ENCODE measurements at places on chromosomes 12 and 14.

GRCh38 chr14:103074729-103075367 is 9.2 kb upstream of the LBHD2 start:
- no peak for DNase-seq

GRCh38 chr12:67772267-67773169 is 124.0 kb downstream of the DYRK2 start:
- no peak for DNase-seq

DNA sequence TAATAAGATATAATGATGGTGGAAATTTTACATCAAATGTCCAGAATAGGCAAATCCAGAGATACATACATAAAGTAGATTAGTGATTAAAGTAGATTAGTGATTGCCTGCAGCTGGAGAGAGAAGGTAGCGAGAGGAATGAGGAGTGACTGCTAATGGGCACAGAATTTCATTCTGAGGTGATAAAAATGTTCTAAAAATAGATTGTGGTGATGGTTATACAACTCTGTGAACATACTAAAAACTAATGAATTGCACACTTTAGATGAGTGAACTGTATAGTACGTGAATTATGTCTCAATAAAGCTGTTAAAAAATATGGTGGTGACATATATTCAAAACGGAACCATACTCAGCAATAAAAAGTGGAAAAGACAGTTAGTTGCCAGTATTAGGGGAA is 41.7 kb downstream of the PPP2R5E start:
- no peak for DNase-seq

- no peak for DNase-seq
These were observed 42.2 kb downstream of the SUDS3 start for GRCh38 chr12:118418385-118419057.

GRCh38 chr14:34262127-34262910 is 199.7 kb downstream of the SPTSSA start:
- no peak for DNase-seq

DNA sequence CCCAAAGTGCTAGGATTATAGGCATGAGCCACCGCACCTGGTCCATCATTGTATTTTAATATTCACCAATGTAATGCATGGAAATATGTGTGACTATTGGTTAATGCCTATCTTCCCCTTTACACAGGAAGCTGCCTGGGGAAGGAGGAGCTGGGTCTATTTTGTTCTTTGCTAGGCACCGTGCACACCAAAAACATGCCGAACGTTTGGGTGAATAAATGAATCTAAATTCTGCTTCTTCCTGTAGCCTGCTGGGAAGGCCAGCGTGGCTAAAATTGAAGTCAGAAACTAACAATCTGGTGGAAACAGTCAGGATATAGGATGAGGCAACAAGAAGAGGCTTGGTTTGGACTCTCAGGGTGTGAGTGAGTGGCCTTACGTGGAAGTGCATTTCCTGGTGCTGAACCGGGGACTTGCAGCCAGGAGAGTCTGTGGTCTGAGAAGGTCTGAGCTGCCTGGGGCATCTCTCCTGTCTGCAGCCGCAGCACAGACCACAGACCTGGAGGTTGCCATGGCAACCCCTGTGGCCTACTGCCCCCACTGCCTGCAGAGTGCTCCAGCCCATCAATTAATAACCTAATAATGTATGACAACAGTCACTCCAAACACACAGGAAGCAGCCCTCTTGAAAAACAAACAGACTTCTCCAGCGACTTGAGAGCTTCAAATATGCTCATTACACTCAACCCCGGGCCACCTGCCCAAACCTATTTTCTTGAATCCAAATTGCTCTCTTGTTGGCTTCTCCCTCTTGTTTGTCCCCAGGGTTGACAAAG is 5.5 kb upstream of the GPR68 start:
- DNase-seq: peak; percentile 84

- DNase-seq: no peak
These were observed 42.1 kb downstream of the TMTC1 start for GRCh38 chr12:29741342-29742241.

GRCh38 chr12:4421590-4422031 is 24.0 kb downstream of the FGF6 start:
- peak; percentile 38 for DNase-seq

GRCh38 chr12:58922849-58923248 is 2.5 kb upstream of the LRIG3 start:
- no peak for DNase-seq

- no peak for DNase-seq
These were observed at the start of gene GDF3 for GRCh38 chr12:7695566-7696197. Gene GDF3, minus strand, starts transcription at chr12:7695775. Its CDS starts 47 bp downstream, at chr12:7695728.

DNA sequence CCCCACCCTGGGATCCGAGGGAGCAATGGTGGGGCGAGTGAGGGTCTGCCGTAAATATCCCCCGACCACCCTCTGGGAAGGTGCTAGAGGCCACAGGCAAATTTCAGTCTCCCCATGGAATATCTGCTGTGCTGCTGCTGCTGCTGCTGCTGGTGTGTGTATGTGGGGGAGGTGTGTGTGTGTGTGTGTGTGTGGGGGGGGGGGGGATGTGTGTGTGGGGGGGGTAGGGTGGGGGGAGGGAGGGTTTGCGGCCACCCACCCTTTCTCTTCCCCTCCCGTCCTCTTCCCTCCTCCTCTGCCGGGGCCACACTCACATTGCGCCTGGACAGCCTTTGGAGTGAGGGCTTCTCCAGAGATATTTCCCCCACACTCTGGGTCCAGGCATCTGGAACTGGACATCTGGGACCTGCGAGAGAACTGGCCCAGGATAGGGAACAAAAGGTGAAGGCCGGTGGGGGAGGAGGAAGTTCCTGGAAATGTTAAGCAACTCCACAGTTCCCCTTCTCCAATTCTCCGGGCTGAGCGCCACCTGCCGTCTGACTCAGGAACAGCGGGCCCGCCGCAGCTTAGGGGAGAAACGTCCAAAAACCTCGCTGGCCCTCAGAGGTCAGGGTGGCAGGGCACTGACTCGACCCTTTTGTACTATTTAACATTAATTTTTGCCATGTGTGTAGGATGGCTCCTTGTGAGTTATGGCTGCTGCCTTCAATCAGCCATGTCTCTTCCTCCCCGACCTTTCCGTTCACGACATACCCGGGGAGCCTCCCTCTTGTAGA is at the start of gene C1RL:
Gene C1RL (minus strand): TSS at position 419 of the 776 bp plus-strand sequence. CDS start 34 bp downstream, at position 385.
- peak; percentile 76 for DNase-seq

GRCh38 chr12:107447336-107447735 is 238.3 kb upstream of the PWP1 start:
- DNase-seq: no peak

DNA sequence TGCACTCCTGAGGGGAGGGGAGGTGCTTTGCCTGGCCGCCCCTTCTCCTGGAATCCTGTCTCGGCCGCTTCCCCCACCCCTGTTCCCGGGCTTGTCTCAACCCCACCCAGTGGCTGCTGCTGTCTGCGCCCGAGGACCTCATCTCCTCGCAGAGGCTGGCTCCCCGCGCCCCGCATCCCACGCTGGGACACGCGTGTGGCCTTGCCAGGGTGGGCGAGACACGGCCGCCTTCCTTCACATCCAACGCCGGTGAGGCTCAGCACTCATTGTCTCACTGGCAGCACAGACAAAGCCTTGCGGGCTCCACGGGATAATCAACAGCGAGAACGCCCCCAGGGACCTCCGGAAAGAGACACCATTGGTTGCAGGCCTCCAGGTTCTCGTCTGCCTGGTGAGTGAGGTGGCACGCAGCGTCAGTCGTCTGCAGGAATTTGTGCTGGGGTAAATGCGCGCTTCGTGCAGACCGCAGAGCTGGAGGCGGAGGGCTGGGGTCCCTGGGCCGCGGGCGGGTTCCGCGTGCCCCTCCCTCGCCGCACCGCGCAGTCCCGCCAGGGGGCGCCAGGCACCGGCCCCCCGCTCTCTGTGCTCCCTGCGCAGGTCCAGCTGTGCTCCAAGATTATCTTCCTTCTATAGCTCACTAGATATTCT is 26.8 kb downstream of the CCDC177 start:
- DNase-seq: no peak

DNA sequence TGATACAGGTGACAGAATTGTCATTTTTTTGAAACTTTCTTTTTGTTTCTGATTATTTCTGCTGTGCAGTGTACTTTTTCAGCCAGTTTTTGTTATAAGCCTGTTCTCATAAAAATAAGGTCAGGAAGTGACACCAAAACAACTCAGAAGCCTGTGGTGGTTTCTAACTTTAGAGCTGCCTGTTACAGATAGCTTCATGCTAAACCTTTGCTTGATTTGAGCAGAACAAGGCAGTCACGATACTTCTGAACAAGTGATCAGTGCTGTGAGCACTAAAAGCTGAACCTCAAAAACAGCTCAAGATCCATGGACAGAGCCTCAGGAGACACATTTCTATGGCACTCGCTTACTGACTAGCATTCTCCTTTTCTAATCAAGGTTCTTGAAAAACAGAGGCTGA is 82.0 kb downstream of the PRKCH start:
- no peak for DNase-seq

- DNase-seq: peak; percentile 57
These were observed 239.5 kb upstream of the DCN start for GRCh38 chr12:91422127-91422526.

GRCh38 chr12:49967777-49968250 is 4.9 kb upstream of the AQP6 start:
- DNase-seq: no peak

DNA sequence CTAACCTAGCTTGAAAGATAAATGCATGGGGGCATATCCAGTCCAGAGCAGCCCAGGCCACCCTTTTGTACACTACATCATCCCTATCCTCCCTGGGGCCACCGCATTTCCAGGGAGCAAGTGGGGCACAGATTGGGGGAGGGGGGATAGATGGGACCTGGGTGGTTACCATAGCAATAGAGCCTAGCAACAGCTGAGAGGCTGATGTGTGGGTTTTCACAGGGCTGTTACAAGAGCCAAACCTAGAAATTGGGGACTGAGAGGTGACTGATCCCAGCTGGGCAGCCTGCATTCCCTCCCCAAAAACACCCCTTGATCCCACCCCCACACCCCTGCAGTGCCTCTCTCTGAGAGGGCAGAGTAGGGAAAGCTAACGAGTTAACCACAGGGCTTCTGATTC is 3.7 kb upstream of the ZNF384 start:
- no peak for DNase-seq

DNA sequence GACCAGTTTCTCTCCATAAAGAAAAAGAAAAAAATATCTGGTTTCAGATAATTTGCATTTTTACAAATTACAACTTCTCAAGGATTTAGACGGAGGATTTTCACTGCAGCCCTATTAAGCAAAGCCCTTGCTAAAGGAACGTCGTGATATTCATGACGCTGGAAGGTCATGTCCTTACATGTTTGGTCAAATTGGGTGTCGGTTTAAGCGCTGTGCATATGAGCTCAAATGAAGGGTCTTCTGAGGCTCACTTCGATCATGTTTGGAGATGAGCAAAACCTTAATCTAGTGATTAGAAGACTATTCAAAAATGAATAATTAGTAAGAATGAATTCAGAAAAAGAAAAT is 67.3 kb upstream of the USP15 start:
- no peak for DNase-seq

- no peak for DNase-seq
These were observed 22.9 kb upstream of the NR1H4 start for GRCh38 chr12:100450735-100451134.

DNA sequence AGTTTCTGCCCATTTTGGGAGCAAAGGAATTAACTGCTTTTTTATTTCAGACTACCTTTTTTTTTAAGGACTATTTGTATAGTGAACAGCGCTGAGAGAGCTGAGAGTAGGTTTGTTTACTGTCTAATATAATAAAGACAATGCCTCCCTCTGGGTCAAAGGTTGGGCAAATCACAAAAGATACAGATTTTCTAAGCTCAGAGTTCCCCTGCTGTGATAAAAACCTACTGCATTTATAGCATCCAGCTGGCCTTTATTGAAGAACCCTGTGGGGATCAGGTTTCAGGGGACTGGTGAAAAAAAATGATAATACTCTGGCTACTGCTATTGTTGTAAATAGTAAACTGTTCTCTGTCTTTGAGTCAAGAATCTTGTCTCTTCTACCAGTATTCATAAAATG is 28.7 kb downstream of the CCDC59 start:
- DNase-seq: no peak

- no peak for DNase-seq
These were observed 69.0 kb downstream of the IFT81 start for GRCh38 chr12:110193196-110193595.

GRCh38 chr14:94049625-94050023 is 23.5 kb downstream of the OTUB2 start:
- DNase-seq: no peak

GRCh38 chr12:124881123-124881522 is 17.5 kb upstream of the SCARB1 start:
- DNase-seq: no peak

DNA sequence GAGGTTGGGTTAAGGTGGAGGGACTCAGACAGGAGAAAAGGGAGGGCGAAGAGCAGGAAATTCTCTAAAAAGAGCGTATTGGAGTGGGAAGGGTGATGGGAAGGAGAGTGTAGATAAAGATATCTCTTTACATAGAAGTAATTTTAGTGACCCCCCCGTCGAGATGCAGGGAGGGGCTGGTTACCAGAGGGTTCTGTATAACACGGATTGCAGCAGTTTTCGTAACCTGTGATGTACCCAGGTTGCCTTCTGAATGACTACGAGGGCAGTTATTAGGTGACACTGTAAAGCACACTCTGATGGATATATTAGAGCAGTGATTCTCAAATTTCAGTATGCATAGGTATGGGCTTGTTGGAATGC is 443 bp downstream of the DNAL1 start:
- DNase-seq: no peak

- peak; percentile 54 for DNase-seq
These were observed 9.5 kb downstream of the RPH3A start for GRCh38 chr12:112801055-112801454.

DNA sequence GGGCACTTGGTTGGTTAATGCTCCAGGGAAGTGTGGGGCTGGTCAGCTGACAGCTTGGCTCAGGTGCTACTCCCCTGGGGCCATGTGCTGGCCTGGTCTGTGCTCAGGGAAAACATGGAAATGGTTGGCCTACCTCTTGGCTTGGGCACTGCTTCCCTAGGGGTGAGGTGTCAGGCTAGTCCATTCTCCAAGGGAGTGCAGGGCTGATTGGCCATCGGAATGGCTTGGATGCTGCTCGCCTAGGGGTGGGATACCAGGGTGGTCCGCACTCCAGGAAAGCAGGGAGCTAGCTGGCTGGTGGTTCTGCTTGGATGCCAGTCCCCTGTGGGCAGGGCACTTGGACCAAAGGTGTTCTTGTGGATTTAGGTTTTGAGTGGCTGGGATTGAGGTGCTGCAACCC is 245.7 kb downstream of the RAD51B start:
- DNase-seq: no peak

GRCh38 chr12:19277711-19278110 is 148.2 kb downstream of the PLEKHA5 start:
- no peak for DNase-seq

- no peak for DNase-seq
These were observed 79.3 kb downstream of the TESC start for GRCh38 chr12:117019866-117020265.

DNA sequence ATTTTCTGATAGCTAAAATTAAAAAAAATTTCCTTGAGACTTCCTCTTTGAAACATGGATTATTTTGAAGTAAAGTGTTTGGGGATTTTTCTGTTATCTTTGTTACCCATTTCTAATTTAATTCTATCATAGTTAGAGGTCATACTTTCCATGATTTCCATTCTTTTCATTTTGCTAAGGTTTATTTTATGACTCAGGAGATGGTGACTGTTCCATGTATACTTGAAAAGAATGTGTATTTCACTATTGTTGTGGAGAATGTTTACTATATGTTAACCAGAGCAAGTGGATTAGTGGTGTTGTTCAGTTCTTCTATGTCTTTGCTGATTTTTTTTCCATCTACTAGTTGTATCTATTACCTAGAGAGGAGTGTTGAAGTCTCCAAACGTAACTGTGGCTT is 250.5 kb upstream of the PELI2 start:
- DNase-seq: no peak

Measured in cerebellar cortex (tissue), 1 donor.